ENCODE measurements at places on chromosomes 6 and 20.

- no peak for DNase-seq
Measured at GRCh38 chr6:35320031-35320410, 22.3 kb upstream of the PPARD start.

DNA sequence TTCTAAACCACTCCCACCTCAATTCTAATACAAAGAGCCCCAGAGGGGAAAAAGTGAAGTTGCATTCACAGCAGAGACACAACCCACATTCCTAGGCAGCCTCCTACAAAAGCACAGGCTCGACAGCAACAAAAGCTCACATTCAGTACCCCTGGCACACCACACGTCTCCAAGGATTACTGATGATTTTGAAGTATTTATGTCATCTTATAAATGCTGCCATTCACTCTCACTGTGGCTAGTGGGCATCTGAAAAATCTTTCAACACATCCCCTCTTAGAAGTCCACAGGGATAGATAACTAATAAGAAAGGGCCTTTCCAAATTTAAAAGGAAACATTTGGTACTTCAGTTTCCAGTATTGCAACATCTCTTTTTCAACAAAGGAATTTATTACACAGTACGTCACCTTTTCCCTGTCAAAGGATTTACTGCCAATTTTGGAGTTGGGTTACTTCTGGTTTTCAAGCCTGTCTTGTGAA is 146.7 kb downstream of the TASP1 start:
- no peak for DNase-seq

DNA sequence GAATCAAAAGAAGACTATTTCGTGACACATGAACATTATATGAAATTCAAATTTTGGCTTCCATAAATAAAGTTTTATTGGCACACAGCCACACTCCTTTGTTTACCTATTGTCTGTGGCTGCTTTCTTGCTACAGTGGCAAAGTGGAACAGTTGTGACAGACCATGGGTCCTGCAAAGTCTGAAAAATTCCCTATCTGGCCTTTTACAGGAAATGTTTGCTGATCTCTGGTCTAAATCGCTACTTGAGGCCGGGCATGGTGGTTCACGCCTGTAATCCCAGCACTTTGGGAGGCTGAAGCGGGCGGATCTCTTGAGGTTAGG is 23.1 kb upstream of the PREX1 start:
- no peak for DNase-seq

GRCh38 chr20:56518126-56518525 is 6.4 kb upstream of the FAM209A start:
- DNase-seq, result no peak

DNA sequence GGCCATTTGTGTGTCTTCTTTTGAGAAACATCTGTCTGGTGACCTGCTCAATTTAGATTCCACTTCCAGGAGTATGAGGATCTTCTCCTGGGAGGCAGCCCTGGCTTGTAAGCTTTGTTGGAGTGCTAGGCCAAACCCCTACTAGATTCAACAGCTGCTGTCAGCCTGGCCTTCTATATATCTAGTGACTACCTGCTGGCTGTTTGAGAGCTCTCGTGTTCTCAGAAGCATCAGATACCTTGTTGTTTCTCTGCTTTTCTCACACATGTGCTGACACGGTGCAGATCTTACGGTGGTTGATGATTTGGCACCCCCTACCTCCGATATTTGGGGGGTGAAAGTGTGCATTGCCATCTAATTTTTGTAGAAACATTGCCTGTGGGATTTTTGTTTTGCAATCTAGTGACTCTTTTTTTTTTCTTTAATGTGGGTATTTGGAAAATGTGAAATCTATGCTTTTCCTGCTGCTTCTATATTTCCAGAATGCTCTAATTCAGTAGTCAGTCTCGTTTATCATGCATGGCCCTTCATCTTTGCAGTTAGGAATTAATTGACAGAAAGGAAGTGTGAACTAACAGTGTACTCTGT is 4.7 kb downstream of the CCN2 start:
- DNase-seq, result no peak

- no peak for DNase-seq
Measured at GRCh38 chr20:57999465-58000111, 228.9 kb downstream of the ANKRD60 start.

GRCh38 chr6:82362878-82363427 is 664 bp upstream of the TPBG start:
- DNase-seq, result no peak

DNA sequence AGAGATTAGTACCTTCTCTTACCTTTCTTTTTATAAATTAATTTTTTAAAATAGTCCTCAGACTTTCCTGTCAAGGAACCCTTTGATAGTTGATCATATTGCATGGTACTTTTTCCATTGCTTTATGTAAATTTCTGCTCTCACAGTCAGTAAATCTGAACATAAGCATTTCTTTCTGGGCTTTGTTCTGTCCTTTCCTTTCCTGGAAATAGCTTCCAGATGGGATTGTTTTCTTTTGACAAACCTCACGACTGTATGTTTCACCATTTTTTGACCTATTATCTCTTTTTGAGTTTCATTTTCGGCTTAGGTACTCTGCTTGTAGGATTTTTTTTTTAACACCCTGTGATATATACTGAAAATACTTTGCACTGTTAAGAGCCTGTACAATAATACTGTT is 32.6 kb downstream of the UTRN start:
- no peak for DNase-seq

All from stimulated activated CD4-positive, alpha-beta T cell treated with anti-CD3 and anti-CD28 coated beads, Interleukin-1b, Interleukin-23, amount 100 ng/mL, for 48 hours (primary cell).